Regular cardiac myocyte (primary cell): ENCODE measurements at places on chromosomes 16 and 17. TPM values are rescaled to one million over a fixed set of nuclear protein-coding genes. Genes with fewer than 3 reads are reported as not detected.

The CLEC3A gene
- total RNA-seq: not detected in 2 replicates

The RAB34 gene
- 154 and 167 TPM in 2 replicates for total RNA-seq

The SOST gene
- 10.9 and 20.0 TPM in 2 replicates for total RNA-seq

The UMOD gene
- total RNA-seq: not detected in 2 replicates

The C17orf100 gene
- total RNA-seq: 0.38 and 0.56 TPM in 2 replicates

The KCNAB3 gene
- 0.58 and 0.85 TPM in 2 replicates for total RNA-seq

The FBXW10 gene
- total RNA-seq: 0.28 TPM in 1 of 2 replicates, not detected in the other

The NLGN2 gene
- total RNA-seq: 2.3 and 4.2 TPM in 2 replicates

The GPR142 gene
- not detected in 2 replicates for total RNA-seq

The HOXB9 gene
- under 0.01 and 0.19 TPM in 2 replicates for total RNA-seq

The TEX19 gene
- 0.19 TPM in 1 of 2 replicates, not detected in the other for total RNA-seq

The ABI3 gene
- total RNA-seq: under 0.01 and 0.58 TPM in 2 replicates

The CDH3 gene
- total RNA-seq: 0.38 and 1.1 TPM in 2 replicates

The KRTAP4-6 gene
- total RNA-seq: not detected in 2 replicates

The MAF gene
- total RNA-seq: 3.5 and 3.9 TPM in 2 replicates

The BPTF gene
- total RNA-seq: 27.4 and 30.7 TPM in 2 replicates

The TMEM238L gene
- not detected in 2 replicates for total RNA-seq
